ENCODE measurements at places on chromosomes 6 and 20. TPM values are rescaled to one million over a fixed set of nuclear protein-coding genes. Genes with fewer than 3 reads are reported as not detected.
A peak's percentile ranks its signal among the peaks of the same experiment; 100 is the strongest.

DNA sequence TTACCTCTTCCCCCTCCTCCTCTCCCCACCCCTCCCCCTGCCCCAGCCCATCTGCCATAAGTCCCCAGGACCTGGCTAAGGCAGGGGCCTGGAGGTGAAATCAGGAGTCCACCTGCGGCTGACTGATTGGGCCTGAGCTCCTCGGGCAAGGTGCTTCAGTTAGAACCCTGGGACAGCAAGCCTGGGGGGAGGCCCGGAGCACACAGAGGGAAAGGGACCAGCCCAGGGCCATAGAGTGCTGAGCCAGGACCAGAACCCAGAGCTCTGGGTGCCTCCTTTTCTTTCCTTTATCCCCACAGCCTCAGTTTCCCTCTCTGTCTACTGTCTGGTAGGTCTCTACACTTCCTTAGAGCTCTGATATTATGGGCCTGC is 35.7 kb upstream of the VEGFA start:
- DNase-seq: no peak

DNA sequence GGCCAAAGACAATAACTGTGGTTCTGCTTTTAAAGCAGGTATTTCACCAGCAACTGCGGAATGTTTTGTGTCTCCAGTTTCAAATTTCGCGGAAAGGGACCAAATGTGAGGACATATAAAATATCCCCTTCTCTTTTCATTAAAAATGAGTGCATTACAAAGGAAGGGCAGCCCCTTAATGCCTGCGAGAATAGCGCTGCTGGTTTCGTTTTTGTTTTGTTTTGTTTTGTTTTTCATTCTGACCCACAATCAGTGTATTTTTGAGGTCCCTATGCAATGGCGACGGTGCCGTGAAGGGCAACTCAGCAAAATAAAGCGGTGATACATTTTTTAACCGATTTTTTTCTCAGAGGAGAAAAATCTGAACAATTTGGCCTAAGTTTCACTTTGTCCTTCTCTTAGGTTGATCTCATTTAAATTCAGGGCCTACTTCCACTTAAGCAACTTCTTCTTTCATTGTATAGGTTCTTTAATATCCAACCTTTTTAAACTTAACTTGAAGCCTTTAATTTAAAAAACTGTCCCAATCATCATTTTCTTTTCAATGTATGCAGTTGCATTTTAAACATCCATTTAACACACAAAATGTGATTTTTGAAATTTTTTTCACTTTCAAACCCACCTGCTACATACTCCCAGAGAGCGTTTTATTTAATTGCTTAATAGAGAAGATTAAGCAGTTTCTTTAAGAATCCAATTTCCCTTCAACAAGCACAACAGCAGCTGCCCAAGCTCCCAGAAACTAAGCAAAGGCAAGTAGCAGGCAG is 2.9 kb upstream of the HIVEP2 start:
- DNase-seq: no peak

Gene IL17A
- not detected for total RNA-seq

GRCh38 chr20:49768204-49769047 is 44.2 kb upstream of the SLC9A8 start:
- DNase-seq: peak; percentile 88

Gene MCHR2
- total RNA-seq: not detected

DNA sequence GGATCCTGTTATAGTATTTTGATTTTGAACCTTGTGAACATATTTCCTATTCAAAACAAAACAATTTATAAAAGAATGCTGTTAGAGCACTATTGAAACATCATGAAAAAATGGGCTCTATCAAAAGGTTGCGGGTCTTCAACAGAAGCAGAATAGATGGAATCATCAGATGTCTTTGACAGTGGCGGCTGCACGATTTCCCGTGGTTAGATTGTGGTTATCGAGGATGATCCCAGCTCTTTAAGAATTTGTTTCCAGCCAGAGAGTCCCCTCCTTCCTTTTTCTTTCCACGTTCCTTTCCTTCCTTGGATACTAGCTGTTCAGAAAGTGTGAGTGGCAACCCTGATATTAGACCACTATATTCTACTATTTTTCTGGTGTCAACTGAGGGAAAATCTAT is 163.4 kb downstream of the FARS2 start:
- DNase-seq: no peak

- DNase-seq: no peak
Observed at GRCh38 chr6:141658696-141659095, 474.0 kb upstream of the GJE1 start.

GRCh38 chr6:71238351-71238750 is 50.3 kb upstream of the OGFRL1 start:
- no peak for DNase-seq

- no peak for DNase-seq
Observed at GRCh38 chr6:137893726-137894125, 26.7 kb downstream of the TNFAIP3 start.

Gene CCR6
- total RNA-seq: not detected

DNA sequence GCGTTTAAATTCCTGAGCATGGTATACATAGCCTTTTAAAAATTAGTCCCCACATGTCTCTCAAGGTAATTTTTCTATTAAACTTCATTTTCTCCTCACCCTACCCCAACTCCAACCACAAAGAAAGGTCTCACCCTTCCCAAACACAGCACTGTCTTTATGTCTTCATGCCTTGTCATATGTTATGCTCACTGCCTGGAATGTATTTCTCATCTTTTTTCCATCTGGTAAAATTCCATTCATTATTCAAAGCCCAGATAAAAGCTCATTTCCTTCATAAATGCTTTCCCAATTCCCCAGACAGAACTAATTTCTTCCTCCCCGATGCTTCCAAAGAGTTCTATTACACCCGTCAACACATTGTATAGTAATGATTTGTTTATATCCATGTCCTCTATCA is 302.0 kb downstream of the ALDH8A1 start:
- no peak for DNase-seq

GRCh38 chr6:105943514-105943913 is 142.6 kb upstream of the PRDM1 start:
- DNase-seq: no peak

DNA sequence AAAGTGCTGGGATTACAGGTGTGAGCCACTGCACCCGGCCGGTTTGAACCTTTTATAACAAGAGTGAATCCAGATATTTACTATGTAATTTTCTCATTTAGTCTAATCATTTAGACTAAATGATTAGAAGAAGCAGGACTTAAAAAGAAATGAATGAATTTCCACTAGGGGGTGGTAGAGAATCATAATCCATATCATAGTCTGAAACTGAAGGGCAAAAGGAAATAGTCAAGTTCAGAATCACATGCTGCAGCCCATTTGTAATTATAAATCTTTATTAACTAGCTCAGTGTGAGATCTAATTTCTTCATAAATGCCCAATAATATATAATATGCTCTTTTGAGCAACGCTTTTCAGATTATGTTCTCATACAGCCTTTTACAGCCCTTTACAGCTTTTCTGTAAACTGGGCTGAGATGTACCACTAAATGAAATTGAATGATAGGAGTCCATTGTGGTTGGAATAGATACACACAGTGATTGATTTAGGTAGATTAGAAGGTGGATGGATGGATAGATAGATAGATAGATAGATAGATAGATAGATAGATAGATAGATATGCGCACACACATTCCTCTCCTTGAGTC is 31.8 kb downstream of the PSMB9 start:
- DNase-seq: no peak

- peak; percentile 61 for DNase-seq
Observed at GRCh38 chr20:59055302-59055701, 12.7 kb upstream of the PRELID3B start.

DNA sequence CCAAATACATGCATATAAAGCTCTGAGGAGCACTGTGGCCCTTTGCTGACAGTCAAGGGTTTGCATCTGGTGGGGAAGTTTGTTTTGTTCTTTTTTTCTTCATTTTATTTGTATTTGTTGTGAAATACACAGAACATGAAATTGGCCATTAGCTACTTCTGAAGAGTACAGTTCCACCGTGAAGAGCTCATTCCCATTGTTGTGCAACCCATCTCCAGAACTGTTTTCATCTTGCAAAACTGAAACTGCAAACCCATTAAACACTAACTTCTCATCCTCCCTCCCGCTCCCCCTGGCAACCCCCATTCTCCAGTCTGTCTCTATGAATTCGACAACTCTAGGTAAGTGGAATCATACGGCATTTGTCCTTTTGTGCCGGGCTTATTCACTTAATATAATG is 231.3 kb downstream of the TFAP2C start:
- DNase-seq: no peak

Gene SLC17A3
- total RNA-seq: 0.58 TPM
